ENCODE measurements at places on chromosomes 13 and 19. TPM values are rescaled to one million over a fixed set of nuclear protein-coding genes. Genes with fewer than 3 reads are reported as not detected.

NCAN gene
- not detected for total RNA-seq

RDH8 gene
- not detected for total RNA-seq

THSD8 gene
- not detected for total RNA-seq

ZNF221 gene
- 15.3 TPM for total RNA-seq

TTC9B gene
- total RNA-seq, result not detected

SPACA7 gene
- total RNA-seq, result not detected

EXOC3L2 gene
- total RNA-seq, result 0.46 TPM

SERPINE3 gene
- total RNA-seq, result not detected

OLFM2 gene
- total RNA-seq, result not detected

DNA sequence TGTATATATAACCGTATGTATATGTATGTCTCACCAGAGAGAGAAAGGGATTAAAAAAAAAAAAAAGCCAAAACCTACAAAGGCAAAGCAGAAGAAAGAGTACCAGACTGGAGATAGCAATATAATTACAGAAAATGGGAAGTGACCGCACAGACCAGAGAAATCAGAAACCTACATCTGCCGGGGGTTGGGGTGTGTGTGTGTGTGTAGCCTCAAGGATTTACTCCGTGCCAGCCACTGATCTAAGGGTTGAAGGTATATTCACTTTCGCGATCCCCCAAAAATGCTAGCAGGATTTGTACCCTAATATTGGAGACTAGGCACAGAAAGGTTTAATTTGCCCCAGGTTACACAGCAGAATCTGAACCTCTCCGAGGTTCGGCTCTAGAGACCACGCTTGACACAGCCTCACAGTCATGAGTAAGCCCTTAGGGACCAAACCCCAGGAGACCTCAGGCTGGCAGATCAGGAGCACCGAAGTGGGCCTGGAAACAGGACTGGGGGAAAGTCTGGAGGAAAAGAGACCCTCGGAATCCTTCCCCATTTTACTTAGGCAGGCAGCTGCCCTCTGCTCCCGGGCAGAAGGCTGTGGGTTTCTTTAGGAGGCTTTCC is 14.8 kb downstream of the ARL11 start:
- no peak for DNase-seq

DNA sequence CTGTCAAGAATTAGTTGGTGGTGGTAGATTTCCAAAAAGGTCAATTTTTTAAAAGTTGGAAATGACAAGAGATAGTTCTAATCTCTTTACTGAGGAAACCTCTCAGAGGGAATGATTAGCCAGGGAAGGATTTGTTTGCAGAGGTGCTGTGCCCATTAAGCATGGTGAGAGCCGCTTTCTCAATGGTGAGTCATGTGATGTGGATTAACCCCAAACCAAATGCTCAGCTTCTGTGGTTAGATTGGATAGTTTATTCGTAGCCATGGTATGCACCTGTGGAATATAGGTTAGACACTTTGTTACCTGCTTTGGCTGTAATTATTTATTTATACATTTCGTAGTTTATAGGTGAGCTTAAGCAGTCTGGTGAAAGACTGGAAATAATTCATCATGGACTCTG is 7.1 kb downstream of the HNRNPM start:
- no peak for DNase-seq

DNA sequence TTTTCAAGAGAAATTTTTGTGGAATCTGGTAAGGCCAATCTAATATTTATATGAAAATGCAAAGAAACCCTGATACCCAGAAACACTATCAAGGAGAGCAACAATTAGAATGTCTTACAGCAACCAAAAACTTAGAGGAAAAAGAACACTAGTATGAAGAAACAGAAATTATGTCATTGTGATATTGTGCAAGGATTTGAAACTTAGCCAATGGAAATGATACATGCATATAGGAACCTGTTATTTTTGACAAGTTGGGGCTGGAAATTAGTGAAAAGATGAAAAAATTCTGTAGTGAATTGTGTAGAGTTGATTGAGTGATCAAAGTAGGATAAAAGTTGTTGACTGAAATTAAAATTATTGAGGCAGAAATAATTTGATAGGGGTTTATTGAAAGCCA is 792.6 kb upstream of the SLITRK6 start:
- no peak for DNase-seq

- DNase-seq, result no peak
Measured at GRCh38 chr19:14686411-14686810, 3.4 kb upstream of the ZNF333 start.

- no peak for DNase-seq
Measured at GRCh38 chr19:54493967-54494585, 8.6 kb upstream of the LAIR2 start.

GRCh38 chr13:70042193-70042592 is 65.4 kb upstream of the ATXN8OS start:
- DNase-seq, result no peak

DNA sequence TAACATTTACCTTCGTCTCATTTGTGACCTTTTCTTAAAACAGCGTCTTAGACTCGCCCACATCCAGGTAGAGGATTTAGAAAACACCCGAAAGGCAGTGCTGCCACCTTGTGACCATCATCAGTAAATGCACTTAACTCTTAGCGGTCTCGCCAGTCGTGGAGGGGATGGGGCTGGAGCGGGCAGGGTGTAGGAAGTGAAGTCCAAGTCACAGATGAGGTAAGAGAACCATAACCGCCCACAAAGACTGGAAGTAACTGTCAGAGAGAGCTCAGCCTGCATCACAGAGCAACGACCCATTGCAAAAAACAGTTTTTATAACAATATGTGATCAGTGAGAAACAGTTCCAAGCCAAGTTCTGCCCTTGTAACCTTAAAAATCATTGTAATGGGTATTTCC is 10.7 kb upstream of the CEACAM3 start:
- no peak for DNase-seq

- DNase-seq, result no peak
Measured at GRCh38 chr13:28047757-28048388, 52.5 kb downstream of the FLT3 start.

GRCh38 chr13:102233566-102234208 is 168.2 kb downstream of the FGF14 start:
- DNase-seq, result no peak

DNA sequence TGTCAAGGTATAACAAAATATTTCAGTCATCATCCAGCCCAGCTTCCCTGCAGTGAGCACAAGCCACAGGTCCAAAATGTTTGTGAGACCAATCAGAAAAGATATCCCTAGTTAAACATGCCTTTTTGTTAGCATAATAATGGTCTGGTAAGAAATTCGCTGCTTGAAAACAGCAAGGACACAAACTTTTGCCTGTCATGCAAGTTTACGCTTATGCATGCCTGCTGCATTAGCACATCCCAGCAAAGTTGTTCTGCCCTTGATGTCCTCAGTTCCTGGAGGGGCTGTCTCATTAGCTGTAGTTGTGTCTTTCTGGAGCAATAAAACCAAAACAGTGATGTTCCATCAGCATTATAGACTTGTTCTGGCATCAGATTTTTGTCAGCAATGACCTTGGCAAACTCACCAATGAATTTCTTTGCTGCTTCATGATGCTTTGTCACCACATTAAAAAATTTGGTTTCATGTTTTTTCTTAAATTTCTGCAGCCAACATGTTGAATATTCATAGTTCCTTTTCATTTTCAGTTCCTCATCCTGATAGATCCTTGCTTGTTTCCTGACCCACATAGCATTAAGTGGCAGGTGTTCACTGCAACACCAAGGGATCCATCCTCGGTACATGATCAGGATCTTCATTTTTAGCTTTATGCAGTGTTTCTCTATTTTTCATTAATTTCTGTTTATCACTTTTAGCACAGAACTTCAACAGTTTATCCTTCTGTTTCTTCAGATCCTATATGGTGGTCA is 72.0 kb upstream of the GPR183 start:
- no peak for DNase-seq

DNA sequence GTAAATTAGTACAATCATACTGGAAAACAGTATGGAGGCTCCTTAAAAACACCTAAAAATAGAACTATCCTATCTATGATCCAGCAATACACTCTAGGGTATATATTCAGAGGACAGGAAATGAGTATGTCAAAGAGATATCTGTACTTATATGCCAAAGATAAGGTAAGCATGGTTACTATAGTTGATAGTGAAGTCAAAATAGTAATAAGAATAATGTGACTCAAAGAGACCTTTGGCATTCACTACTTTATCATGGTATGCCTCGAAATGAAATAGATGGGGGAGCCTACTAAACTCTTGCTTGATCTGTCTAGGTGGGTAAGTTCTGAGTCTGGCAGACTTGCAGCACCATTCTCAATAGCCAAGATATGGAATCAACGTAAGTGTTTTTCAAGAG is 30.3 kb downstream of the FXYD5 start:
- no peak for DNase-seq

DNA sequence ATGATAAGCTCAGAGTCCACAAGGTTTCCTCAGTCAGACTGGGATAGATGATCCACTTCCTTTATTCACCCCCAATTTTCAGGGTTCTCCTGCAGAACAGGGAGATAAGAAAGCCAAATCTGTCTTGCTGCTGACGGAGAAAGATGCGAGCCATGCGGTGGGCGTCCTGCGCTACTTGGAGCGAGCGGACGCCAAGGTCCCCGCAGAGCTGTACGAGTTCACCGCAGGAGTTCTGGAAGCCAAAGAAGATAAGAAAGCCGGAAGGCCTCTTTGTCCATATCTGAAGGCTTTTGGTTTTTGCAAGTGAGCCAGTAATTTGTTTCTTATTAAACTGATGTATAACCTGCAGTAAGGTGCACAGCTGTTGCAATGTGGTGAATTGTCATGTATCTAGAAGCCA is 66.7 kb downstream of the SLC7A9 start:
- DNase-seq, result no peak

- DNase-seq, result no peak
Measured at GRCh38 chr13:104823709-104824108, 1711.8 kb downstream of the EFNB2 start.

DNA sequence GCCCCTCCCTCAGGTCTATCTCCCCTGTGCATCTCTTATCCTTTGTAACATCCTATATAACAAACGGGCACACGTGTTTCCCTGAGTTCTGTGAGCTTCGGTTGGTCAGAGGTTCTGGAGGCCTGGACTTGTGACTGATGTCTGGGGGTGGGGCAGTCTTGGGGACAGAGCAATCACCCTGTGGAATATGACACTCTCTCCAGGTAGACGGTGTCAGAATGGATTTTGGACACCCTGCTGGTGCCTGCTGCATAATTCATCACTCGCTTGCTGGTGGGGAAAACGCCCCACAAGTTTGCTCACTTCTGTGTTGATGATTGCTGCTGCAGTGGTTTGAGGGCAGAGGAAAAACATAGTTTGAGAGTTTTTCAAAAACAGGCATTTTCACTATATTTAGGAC is 223.2 kb downstream of the UQCRFS1 start:
- no peak for DNase-seq

GRCh38 chr13:95896301-95896700 is 156.9 kb downstream of the UGGT2 start:
- no peak for DNase-seq

GRCh38 chr19:49786376-49786820 is 19.6 kb downstream of the AP2A1 start:
- no peak for DNase-seq

- DNase-seq, result no peak
Measured at GRCh38 chr13:39257642-39258041, 219.4 kb downstream of the NHLRC3 start.

GRCh38 chr13:80873589-80873988 is 532.7 kb upstream of the SPRY2 start:
- DNase-seq, result no peak

DNA sequence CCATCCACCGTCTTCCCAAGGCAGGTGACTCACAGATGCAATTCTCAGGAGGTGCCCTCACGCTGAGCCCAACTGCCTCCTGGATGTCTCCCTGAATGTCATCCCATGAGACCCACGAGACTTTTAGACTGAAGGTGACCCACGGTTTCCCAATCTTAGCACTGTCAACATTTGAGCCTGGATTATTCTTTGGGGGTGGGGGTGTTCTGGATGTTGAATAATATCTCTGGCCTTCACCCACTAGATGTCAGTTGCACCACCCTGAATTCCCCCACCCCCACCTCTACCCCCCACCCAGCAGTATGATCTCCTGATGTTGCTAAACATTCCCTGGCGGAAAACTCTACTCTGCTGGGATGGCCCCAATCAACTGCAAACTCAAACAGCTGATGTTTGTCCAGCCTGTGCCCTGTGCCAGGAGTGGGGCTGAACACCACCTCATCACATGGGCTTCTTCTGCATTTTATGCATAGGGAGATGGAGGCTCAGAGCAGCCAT is 2.2 kb upstream of the CYP4F22 start:
- DNase-seq, result no peak

GRCh38 chr13:112769615-112770014 is 79.8 kb downstream of the ATP11A start:
- no peak for DNase-seq

GRCh38 chr13:33188093-33188882 is 97.3 kb downstream of the STARD13 start:
- DNase-seq, result no peak

GRCh38 chr19:56917998-56918397 is 77.5 kb upstream of the PEG3 start:
- DNase-seq, result no peak

GRCh38 chr19:12779162-12779993 is 4.0 kb upstream of the HOOK2 start:
- DNase-seq, result no peak

DNA sequence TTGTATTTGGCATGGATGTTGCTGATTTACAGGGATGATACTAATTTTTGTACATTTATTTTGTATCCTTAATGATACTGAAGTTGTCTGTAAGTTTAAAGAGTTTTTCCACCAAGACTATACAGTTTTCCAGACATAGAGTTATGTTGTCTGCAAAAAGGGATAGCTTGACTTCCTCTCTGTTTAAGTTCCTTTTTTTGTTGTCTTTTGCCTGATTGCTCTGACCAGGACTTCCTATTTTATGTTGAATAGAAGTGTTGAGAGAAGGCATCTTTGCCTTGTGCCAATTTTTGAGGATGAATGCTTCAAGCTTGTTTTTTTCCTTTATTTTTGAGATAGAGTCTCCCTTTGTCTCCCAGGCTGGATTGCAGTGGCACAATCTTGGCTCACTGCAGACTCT is 36.8 kb upstream of the ZNF681 start:
- DNase-seq, result no peak

GRCh38 chr13:110302997-110303396 is 4.0 kb downstream of the COL4A1 start:
- no peak for DNase-seq

DNA sequence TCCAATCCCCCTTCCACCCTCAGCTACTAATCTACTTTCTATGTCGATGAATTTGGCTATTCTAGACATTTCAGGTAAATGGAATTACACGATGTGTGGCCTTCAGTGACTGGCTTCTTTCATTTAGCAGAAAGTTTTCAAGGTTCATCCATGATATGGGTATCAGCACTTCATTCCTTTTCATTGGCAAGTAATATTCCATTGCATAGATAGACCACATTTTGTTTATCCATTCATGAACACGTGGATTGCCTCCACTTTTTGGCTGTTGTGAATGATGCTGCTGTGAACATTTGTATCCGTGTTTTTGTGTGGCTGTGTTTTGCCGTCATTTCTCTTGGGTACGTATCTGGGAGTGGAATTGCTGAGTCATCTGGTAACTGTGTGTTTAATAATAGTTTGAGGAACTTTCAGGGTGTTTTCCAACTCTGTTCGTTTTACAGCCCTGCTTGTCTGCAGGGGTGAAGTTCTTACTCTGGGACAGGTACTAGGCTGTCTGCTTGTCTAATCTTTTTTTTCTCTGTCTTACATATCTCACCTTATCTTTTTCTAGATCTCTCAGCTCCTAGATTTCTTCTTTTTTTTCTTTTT is 32.5 kb downstream of the MARK4 start:
- no peak for DNase-seq

Measured in gastrocnemius medialis (tissue), 4 donors.